ENCODE measurements at places on chromosomes 12 and 14.

- DNase-seq, result no peak
Observed at GRCh38 chr12:32603858-32604257, 75.2 kb upstream of the DNM1L start.

DNA sequence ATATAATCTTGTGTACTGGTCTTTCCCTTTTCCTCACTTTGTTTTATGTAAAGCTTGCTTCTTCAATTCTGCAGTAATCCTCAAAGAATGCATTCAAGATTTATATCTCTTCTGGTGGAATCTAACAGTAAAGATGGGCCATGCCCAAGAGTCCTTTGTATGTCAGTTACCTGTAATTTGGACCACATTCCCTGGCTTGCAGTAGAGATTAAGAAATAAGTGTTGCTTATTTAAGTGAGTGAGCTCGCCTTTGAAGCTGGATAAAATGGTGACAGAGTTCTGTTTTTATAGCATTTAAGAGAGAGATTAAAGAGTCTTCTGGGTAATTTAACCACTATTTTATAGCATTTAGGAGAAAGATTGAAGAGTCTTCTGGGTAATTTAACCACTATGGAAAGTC, 262.1 kb upstream of the ATP2B1 start:
- DNase-seq, result no peak

DNA sequence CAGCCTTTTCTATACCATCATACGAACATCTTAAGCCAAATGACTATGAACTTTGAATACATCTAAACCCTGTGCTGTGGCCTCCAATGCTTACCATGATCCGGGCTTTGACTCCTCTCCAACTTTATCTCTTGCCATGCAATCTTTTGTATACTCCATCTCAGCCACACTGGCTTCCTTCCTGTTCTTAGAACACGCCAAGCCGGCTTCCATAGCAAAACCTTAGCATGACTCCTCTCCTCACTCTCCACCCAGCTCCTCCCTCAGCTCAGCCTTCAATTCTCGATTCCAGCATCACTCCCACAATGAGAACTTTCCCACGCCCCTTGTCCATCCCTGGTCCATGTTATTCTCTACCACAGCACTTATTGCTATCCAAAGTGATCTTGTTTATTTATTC, 228.3 kb downstream of the NTF3 start:
- DNase-seq, result no peak

GRCh38 chr14:71985538-71986189, 53.4 kb downstream of the RGS6 start:
- no peak for DNase-seq

- DNase-seq, result no peak
Observed at GRCh38 chr12:77599782-77600467, 230.8 kb upstream of the NAV3 start.

DNA sequence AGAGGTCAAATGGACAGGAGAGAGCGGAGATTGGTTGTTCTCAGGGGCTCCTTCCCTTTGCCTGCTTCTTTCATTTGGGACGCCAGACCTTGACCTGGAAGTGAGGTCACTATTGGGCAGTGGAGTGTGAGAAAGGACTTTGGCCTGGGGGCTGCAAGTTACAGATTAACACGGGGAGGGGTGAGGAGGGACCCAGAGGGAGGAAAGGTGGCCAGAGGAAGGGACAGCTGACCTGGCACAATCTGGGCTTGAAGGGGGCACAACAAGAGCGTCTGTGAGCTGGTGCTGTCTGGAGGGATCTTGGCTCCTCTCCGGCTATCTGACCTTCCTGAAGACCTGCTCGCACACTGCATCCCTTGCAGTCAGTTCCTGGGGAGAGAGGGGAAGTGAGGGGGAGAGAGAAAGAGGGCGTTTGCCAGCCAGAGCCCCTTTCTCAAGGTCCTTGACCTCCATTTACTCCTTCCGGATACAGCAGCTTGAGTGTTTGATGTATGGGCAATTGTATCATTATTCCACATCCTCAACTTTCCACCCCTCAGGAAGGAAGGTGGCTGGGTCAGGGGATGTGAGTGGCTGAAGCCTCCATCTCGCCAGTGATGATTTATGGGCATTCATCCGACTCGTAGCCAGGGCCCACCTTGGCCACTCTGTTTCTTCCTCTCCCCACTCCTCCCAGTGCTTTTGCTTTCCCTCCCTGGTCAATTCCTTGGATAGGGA, 4.7 kb downstream of the RBP5 start:
- DNase-seq, result no peak
